ENCODE measurements at places on chromosomes 3 and 15.

DNA sequence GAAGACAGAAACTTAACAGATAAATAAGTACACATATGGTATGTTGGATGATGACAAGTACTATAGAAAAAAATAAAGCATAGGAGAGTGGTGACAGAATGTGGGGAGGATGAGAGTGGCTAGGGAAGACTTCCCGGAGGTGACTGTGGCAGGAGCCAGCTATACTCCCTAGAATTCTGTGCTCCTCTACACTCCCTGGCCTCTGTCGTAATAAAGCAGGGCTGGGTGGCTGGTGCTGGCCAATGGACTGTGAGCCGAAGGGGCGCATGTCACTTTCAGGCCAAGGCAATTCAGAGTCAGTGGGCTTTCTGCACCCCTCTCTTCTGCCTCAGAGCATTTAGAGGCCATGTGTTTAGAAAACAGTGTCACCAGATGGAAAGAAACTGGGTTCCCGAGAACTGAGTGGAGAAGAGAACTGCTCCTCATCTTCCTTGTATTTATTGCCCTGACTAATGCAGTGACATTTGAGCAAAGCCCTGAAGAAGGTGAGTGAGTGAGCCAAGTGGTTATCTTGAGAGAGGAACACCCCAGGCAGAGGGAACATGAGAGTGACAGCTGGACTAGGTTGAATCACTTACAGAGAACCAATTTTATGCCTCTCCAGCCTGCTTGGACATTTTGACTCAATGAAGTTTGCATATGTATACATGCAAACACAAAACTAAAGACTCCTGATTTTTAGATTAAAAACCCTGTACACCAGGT, 5.2 kb upstream of the VPS8 start:
- peak; percentile 18 for DNase-seq

- DNase-seq = peak; percentile 56
Measured at GRCh38 chr15:70093481-70094319, 4.0 kb downstream of the TLE3 start.

DNA sequence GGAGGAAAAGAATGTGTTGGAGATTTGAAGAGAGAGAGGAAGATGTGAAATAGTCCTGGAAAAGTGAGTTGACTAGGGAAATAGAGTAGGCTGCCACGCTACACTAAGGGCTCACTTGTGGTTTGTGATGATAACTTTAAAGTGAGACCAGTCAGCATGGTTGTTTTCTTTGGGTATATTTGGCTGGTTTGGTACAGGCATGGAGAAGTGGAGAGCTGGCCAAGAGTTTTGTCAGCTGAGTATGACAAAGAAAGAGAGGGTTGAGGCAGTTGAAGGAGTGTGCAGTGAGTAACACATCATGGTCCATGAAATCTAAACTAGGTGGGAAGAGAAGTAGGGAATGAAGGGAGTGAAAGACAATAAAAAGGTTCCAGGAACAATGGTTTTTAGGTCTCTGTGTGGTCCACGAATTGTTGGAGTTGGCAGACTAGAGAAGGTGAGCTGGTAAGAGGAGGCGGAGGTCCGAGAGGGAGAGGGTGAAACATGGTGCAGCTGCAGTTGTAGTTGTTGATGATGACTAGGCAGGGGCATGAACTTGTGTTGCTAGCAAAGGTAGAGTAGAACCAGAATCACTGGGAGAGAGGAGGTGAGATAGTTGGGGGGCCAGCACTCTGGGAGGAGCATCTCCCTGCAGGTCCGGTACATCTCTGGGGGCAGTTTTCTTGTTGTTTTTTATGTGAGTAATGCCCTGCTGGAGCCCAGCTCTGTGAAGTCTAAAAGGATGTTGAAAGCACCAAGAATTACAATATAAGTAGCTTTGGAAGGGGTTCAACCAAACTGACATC, 21.0 kb downstream of the ZNF80 start:
- peak; percentile 73 for DNase-seq

GRCh38 chr3:74315291-74315690, 299.2 kb downstream of the CNTN3 start:
- no peak for DNase-seq
